ENCODE measurements at places on chromosomes 3 and 15.
A peak's percentile ranks its signal among the peaks of the same experiment; 100 is the strongest.

DNA sequence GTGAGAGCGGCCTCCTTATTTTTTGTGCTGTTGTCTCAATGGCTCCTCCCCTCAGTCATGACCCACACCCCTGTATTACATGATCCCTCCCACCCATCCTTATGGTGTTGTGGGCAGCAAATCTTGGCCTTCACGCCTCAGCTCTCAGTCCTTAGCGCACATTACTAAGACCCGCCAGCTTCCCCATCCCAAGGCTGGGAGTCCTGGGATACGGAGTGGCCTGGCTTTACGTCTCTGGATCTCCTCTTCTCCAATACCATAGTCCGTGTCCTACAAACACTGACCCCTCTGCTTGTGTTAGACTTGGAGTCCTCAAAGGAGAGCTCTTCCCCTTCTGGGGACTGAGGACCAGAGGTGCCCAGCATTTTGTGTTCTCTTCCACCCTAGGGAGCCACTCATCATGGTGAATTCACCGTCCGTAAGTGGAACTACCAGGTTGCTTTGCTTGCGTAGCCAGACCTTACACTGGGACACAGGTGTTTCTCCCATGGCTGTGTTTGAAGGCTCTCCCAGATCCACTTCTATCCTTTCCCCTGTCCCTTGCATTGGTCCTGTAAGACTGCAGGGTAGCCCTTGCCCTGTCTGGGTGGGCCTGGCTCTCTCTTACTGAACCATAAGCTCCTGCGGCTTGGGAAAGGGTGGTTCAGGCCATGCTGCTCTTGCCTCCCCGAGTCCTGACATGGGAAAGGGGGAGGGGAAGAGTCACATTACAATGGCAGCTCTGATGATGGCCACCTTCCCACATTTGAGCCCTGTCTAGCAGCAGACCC lies 13.6 kb downstream of the GRM2 start:
- DNase-seq, result no peak

GRCh38 chr3:132983143-132983770 lies 54.9 kb upstream of the TMEM108 start:
- DNase-seq, result no peak

DNA sequence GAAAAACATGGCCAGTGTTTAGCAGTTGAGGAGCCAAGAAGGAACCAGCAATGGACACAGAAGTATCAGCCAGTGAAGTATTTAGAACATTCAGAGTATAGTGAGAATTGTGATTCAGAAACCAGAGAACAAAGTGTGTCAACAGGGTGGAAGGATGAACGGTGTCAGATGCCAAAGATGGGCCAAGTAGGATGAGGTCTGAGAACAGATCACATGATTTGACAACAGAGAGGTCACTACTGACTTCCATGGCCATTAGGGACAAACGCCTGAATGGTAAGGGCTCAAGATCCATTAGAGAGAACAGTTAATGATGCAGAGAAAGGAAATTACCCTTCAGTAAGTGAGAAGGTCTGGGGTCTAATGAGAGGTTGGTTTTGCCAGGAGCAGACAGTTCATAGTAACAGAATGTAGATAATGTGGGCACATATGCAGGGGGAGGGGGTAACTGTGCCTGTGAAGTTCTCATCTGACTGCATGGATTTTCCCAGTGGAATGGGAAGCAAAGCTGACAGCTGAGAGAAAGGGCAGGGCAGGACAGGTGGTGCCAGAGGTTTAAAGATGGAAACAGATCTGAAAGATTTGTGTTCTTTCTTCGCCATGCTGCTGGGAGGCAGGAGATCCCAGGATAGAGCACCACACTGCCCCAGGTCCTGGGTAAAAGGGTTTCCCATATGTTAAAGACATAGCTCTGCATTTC lies 4.8 kb upstream of the ACAD9 start:
- DNase-seq, result no peak

GRCh38 chr15:32903591-32904290 lies 185.9 kb downstream of the GREM1 start:
- no peak for DNase-seq

DNA sequence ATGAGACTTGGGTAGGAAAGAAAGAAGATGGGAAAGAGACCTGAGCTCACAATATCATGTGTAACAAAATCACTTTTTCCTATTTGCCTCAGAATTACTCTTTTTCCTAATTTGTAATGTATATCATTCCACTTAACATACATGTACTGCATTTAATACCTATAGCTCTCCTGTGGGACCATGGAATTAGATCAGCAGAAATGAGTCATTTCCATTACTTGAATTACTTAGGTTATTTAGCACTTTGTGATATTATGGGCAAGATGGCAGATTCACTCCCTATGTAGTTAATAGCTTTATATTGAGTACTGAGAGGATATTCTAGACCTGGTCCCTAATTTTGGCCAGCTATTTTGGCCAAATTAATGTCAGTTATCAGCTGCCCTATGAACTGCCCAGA lies 70.5 kb downstream of the ZNF609 start:
- no peak for DNase-seq

- DNase-seq, result no peak
Observed at GRCh38 chr3:63727233-63727632, 74.8 kb downstream of the SNTN start.

DNA sequence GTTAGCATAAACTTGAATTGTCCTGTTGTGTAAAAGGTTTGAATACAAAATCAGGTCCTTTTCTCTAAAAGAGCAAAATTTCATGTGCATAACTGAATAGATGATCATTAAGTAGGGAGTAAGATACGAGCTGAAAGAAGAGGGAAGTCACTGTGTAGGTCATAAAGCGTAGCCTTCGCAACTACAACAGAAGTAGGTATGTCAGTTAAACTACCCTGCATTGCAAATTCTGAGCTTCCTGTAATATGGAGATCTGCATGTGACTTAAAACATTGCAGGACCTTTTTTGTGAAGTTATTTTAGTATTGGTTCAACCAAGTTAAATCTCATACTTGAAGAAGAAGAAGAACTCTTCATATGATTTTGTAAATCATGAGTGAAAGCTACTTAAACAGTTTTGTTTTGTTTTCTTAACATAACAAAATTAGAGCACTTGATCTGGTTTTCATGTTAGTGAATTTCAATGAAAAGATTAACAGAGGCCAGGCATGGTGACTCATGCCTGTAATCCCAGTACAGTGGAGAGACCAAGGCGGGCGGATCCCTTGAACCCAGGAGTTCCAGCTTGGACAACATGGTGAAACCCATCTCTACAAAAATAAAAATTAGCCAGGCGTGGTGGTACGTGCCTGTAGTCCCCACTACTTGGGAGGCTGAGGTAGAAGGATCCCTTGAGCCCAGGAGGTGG lies 26.4 kb downstream of the ARMC8 start:
- no peak for DNase-seq

GRCh38 chr3:172253200-172253599 lies 195.1 kb downstream of the GHSR start:
- DNase-seq, result no peak

DNA sequence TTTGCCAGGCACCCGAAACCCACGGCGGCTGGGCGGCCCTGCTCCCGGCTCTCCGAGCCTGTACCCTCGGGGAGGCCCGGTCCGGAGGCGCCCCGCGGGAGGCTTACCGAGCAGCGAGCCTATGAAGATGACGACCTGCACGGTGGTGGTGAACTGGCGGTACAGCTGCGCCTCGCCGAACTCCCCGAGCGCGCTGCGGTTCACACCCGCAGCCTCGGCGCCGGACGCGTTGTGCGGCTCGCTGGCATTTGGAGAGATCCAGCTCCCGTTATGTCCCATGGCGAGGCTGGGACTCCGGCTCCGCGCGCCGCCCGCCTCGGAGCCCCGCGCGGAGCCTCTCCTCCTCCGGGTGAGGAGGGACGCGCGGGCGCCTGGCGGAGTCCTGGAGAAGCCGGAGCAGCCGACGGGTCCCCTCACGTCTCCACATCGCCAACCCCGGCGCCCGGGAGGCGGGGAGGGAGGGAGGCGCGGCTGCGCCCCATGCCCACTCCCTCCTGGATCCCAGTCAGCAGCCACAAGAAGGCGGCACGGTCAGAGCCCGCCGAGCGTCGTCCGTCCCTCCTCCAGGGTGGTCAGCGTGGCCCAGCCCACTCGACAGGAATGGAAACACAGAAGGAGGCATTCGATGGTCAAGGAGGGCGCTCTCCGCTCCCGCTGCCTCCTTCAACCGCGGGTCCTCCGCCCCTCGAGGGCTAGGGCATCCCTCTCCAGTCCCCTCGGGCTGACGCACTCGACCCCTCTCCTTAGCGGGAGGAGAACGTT lies at the start of gene GPR176:
Gene GPR176 (minus strand): TSS at position 519 of the 762 bp plus-strand sequence. CDS start 240 bp downstream, at position 279.
- peak; percentile 86 for DNase-seq

DNA sequence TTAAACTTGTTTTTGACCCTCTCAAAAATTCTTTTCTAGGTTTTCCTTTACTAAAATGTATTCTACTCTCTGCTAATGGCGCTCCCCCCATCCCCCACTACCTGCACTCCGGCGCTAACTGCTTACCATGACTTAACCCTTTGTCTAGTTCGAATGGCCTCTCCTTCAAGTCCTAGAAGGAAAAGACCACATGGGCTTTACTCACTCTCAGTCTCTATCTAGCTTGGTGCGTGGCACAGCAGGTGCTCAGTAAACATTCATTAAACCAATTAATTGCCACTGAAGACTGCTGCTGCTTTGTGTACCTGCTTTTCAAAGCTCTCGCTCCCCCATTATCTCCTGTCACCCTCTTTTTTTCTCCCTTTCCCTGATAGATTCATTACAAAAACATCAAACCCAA lies 457.7 kb upstream of the THRB start:
- DNase-seq, result no peak

- DNase-seq, result no peak
Observed at GRCh38 chr3:181712553-181713279, 991 bp downstream of the SOX2 start.

DNA sequence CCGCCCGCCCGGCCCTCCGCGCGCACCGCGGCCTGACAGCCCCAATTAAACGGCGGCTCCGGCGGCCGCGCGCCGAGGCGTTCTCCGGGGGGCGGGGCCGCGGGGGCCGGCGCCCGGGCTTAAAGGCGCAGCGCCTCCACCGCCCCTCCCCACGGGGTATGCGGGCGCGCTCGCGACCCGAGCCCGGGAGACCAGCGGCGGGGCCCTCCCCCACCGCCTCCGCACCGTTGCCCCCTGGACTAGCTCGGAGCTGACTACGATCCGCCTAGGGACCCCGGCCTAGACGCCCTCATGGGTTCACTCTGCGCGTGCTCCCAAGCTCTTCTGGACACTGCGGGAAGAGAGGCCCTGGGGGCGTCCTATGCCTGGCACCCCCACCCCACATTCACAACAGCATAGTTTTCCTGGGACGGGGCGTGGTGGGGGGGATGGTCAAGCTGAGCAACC lies at the start of gene DUSP7:
Gene DUSP7 (minus strand): TSS at position 51 of the 447 bp plus-strand sequence. CDS start 205 bp downstream, outside the sequence.
- DNase-seq, result peak; percentile 72

Data from fibroblast of villous mesenchyme (primary cell).